ENCODE measurements at places on chromosomes 7 and 10. TPM values are rescaled to one million over a fixed set of nuclear protein-coding genes. Genes with fewer than 3 reads are reported as not detected.
A peak's percentile ranks its signal among the peaks of the same experiment; 100 is the strongest.

- H3K27ac ChIP-seq, result no peak overlapping the region
- no peaks in the 10 kb centered on the region for H3K36me3 ChIP-seq
- H3K4me3 ChIP-seq, result no peak overlapping the region
Measured at GRCh38 chr7:136290351-136290750, 313.2 kb upstream of the MTPN start.

- peak; percentile 58 for DNase-seq
- peak within 1 kb of the TSS; percentile 49 for H3K4me3 ChIP-seq
- no peaks in the 10 kb centered on the region for H3K36me3 ChIP-seq
- H3K27me3 ChIP-seq, result peaks cover 5% of the 10 kb centered on the region
Measured at GRCh38 chr10:79560160-79560709, at the start of gene SFTPA2. SFTPA2 (minus strand) TSS chr10:79560407; CDS start chr10:79559483, 924 bp downstream.

DNA sequence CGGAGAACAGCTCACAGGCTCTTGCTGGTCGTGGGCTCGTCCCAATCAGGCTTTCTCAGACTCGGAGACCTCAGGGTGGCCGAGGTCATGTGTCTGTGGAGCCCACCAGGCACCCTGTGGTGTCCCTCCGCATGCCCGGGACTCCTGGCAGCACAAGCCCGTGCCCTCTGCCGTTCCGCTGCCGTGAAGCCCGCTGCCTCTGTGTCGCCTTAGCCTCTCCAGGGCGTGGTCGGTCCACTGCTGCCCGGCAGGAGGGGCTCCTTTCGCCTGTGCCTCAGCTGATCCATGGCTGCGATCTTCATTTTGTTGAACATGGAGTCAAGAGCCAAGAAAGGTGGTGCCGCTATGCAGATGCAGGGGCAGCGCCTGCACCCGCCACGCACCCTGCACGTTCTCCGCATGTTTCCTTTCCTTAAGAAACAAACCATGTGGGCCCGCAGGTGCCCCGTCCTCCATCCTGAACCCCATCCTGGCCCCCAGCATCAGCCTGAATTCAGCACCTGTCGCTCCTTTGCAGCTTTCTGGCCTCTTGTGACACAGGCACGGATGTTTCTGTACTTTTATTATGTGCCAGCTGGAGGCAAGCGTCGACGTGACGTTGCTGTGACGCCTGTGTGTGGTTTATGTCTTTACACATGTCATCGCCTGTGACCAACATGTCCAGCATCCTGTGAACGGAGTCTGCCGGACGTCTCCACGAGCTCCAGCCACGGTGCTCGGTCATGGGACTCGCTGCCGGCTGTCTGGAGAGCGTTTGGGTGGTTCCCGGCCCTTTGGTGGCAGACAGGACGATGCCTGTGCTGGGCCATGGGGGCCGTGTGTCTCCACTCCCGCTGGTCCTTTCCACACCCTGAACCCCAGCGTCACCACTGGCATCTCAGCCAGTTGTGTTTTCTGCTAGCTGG is 69.9 kb downstream of the NKX6-2 start:
- no peaks in the 10 kb centered on the region for H3K4me1 ChIP-seq
- H3K36me3 ChIP-seq, result peaks cover 30% of the 10 kb centered on the region
- no peak overlapping the region for H3K4me3 ChIP-seq
- H3K27ac ChIP-seq, result no peak overlapping the region

- H3K36me3 ChIP-seq, result no peaks in the 10 kb centered on the region
- no peaks in the 10 kb centered on the region for H3K27me3 ChIP-seq
- no peaks in the 10 kb centered on the region for H3K4me1 ChIP-seq
- no peak overlapping the region for H3K4me3 ChIP-seq
- no peak overlapping the region for H3K27ac ChIP-seq
Measured at GRCh38 chr7:33750177-33750576, 155.2 kb upstream of the BMPER start.

DNA sequence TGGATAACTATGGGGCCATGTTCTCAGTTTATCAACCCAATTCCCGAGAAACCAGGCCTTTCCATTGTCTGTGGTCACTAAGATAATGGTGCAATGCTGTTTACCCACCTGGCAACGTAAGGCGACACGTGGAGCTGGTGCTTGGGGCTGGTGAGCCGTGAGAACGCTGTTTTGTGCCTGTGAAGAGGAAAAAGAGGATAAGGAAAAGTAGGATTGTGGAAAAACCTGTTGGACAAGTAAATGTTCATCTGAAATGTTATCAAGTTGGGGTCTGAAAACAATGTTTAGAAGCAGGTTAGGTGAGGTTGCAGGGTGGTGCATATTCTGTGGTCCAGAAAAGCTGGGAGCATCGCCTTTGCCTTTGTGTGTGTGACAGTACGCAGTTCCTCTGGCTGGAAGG is 88.5 kb downstream of the PPP1R17 start:
- no peak for DNase-seq
- H3K27ac ChIP-seq, result no peak overlapping the region
- H3K4me3 ChIP-seq, result no peak overlapping the region
- no peaks in the 10 kb centered on the region for H3K4me1 ChIP-seq
- no peaks in the 10 kb centered on the region for H3K36me3 ChIP-seq
- no peaks in the 10 kb centered on the region for H3K27me3 ChIP-seq

GRCh38 chr7:98369726-98370125 is 31.2 kb downstream of the BAIAP2L1 start:
- no peak for DNase-seq
- no peaks in the 10 kb centered on the region for H3K4me1 ChIP-seq
- H3K27ac ChIP-seq, result no peak overlapping the region

DNA sequence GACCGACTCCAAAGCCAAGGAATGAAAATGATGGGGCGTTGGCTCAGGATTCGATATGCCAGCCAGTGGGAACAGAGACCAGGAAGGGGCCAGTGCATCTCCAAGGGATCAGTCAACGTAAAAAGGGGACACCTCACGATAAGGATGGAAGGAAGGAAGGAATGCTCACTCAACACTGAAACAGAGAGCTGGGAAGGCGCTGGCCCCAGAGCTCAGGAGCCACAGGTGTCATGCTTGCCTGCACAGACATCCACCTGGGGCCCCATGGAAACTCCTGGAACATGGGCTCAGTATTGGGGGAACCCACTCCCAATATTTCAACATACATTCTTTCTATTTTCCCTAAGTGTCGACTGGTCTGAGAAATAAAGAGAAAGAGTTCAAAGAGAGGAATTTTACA is 5.3 kb downstream of the MMRN2 start:
- DNase-seq, result peak; percentile 27
- no peak overlapping the region for H3K27ac ChIP-seq

DNA sequence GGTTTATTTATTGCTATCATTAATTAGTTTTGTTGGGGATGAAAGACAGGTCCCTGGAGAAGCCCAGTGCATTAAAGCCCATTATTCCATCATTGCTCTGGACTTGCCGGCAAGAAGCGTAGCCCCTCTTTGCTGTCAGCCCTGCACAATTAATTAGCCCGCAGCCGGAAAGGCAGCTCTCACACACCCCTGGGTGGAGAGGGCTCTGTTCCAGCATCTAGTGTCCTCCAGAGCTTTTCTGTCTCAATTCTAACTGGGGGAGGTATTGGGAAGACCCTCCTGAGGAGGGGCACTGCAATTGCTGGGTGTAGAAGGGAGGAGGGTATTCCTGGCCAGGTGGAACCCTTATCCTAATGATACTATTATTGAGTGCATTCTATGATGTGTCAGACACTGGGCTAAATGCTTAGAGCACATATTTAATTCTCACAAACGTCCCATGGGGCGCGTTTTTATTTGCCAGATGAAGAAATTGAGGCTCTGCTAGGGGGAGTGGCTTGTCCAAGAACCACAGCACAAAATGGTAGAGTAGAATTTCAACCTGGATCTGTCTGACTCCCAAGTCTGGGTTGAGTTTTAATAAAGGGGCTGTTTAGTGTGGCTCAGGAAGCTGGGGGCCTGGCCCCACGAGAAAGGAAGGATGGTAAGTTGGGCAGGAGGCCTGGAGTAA is 148.1 kb upstream of the PCBD1 start:
- no peak overlapping the region for H3K4me3 ChIP-seq
- no peaks in the 10 kb centered on the region for H3K27me3 ChIP-seq
- no peaks in the 10 kb centered on the region for H3K36me3 ChIP-seq
- DNase-seq, result no peak
- H3K27ac ChIP-seq, result no peak overlapping the region
- H3K4me1 ChIP-seq, result no peaks in the 10 kb centered on the region

GRCh38 chr10:126400641-126401040 is 12.4 kb upstream of the ADAM12 start:
- DNase-seq, result no peak
- H3K4me1 ChIP-seq, result no peaks in the 10 kb centered on the region
- H3K4me3 ChIP-seq, result no peak overlapping the region
- H3K36me3 ChIP-seq, result no peaks in the 10 kb centered on the region
- no peaks in the 10 kb centered on the region for H3K27me3 ChIP-seq

DNA sequence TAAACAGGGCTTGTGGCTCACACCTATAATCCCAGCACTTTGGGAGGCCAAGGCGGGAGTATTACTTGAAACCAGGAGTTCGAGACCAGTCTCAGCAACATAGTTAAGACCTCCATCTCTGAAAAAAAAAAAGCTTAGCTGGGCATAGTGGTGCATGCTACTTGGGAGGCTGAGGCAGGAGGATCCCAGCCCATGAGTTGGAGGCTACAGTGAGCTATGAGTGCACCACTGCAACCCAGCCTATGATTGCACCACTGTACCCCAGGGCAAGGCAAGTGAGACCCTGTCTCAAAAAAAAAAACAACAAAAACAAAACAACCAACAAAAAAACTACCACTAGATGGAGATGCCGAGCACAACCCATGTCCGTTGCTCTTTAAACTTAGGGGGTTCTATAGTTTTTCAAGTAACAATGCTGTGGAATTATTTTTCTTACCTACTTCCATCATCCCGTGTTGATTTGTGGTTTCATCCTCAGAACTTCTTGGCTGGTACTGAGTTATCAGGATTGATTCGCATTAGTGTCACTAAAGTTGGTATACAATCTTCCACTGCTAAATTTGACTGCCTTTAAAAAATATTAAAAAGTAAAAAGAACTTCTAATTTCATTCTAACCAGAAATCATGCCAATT is 12.2 kb upstream of the REPIN1 start:
- peaks cover 6% of the 10 kb centered on the region for H3K4me1 ChIP-seq
- no peaks in the 10 kb centered on the region for H3K36me3 ChIP-seq
- DNase-seq, result no peak
- no peak overlapping the region for H3K27ac ChIP-seq
- no peaks in the 10 kb centered on the region for H3K27me3 ChIP-seq

DNA sequence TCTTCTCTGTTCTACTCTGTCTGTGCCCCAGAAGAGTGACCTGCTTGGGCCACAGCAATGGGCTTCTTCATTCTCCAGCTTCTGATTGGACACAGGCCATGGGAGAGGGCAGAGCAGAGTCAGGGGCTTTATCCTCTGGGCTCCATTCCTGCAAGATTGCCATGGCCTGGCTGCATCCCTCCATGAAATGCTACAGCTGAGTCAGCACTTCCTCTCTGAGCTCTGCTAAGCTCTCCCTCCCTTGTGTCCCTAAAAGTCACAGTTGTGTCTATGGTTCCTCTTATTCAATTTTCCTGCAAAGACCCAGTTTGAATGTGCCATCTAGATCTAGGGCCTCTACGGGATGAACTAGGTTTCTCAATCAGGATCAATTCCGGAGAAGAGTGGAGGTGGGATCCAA is 903.8 kb downstream of the TYW1 start:
- no peaks in the 10 kb centered on the region for H3K36me3 ChIP-seq
- H3K4me1 ChIP-seq, result no peaks in the 10 kb centered on the region
- no peak for DNase-seq
- no peak overlapping the region for H3K27ac ChIP-seq

DNA sequence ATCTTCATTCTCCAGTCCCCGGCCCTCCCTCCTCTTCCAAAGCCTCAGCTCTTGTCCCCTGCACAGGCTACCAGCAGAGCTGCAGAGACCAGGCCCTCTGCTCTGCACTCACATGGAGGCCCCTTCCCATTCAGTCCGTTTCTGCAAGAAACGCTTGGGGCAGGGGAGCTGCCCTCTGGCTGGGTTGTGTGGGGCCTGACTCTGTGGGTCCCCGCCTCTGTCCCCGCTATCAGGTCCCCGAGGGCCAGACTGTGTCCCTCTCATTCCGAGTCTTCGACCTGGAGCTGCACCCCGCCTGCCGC is 1.5 kb downstream of the PCOLCE start:
- no peaks in the 10 kb centered on the region for H3K36me3 ChIP-seq
- peak overlapping the region; percentile 51 for H3K27ac ChIP-seq
- H3K4me1 ChIP-seq, result peaks cover 13% of the 10 kb centered on the region
- DNase-seq, result no peak
- H3K27me3 ChIP-seq, result no peaks in the 10 kb centered on the region
- H3K4me3 ChIP-seq, result peak overlapping the region; percentile 71

GRCh38 chr10:88158526-88159122 is 295.2 kb downstream of the PTEN start:
- H3K4me3 ChIP-seq, result no peak overlapping the region
- H3K4me1 ChIP-seq, result peaks cover 18% of the 10 kb centered on the region
- no peak for DNase-seq
- H3K36me3 ChIP-seq, result no peaks in the 10 kb centered on the region
- no peak overlapping the region for H3K27ac ChIP-seq
- no peaks in the 10 kb centered on the region for H3K27me3 ChIP-seq

- H3K4me1 ChIP-seq, result peaks cover 25% of the 10 kb centered on the region
- no peaks in the 10 kb centered on the region for H3K36me3 ChIP-seq
- peaks cover 28% of the 10 kb centered on the region for H3K27me3 ChIP-seq
- no peak overlapping the region for H3K27ac ChIP-seq
- no peak for DNase-seq
Measured at GRCh38 chr7:129143724-129144094, 798 bp upstream of the TSPAN33 start.

DNA sequence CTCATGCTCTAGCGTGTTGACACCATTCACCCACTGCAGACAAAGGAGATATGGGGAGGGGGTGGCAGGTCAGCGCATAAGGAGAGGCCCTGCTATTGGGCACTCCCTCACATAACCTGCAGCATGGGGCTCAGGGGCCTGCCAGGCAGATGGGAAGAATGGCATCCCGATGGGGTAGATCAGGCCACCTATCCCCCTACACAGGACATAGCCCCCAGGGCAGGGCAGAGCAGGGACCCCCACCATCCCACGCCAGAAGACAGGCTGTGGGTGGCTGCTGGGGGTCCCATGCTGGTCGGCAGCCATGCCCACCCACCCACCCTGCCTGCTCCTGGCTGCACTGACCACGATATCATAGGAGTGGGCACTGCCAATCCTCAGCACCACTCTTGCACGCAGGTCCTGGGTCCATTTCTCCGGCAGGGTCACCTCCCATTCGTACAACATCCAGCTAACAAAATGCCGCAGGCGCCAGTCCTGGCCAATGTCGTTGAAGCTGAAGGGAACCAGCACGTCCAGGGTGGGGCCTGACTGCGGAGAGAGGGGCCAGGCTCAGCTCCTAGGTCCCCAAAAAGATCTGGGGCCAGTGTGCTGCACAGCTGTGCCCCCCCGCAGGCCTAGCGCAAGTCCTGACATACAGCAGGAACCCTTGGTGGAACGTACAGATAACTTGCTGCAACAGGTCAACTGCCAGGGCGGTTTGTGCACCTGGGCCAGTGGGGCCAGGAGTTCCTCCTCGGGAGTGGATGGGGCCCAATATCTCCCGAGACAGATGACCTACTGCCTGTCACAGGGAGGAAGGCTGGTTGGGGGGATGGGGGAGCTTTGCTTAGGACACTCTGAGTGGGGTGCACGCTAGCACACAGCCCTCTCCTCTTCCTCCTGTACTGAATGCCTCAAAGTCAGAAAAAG is 45.9 kb upstream of the ZNF479 start:
- DNase-seq, result no peak
- H3K4me1 ChIP-seq, result no peaks in the 10 kb centered on the region
- no peaks in the 10 kb centered on the region for H3K36me3 ChIP-seq
- no peak overlapping the region for H3K27ac ChIP-seq
- no peaks in the 10 kb centered on the region for H3K27me3 ChIP-seq

- H3K27me3 ChIP-seq, result no peaks in the 10 kb centered on the region
- H3K4me1 ChIP-seq, result no peaks in the 10 kb centered on the region
- no peak overlapping the region for H3K4me3 ChIP-seq
Measured at GRCh38 chr7:72015136-72015535, 397.0 kb downstream of the CALN1 start.

PNLIPRP2 gene
- not detected for total RNA-seq

HYAL4 gene
- not detected for total RNA-seq

GHITM gene
- total RNA-seq, result 109 TPM

SLC26A4 gene
- total RNA-seq, result 1.0 TPM

PLA2G12B gene
- 2.0 TPM for total RNA-seq
